ENCODE measurements at places on chromosomes 4 and X.

DNA sequence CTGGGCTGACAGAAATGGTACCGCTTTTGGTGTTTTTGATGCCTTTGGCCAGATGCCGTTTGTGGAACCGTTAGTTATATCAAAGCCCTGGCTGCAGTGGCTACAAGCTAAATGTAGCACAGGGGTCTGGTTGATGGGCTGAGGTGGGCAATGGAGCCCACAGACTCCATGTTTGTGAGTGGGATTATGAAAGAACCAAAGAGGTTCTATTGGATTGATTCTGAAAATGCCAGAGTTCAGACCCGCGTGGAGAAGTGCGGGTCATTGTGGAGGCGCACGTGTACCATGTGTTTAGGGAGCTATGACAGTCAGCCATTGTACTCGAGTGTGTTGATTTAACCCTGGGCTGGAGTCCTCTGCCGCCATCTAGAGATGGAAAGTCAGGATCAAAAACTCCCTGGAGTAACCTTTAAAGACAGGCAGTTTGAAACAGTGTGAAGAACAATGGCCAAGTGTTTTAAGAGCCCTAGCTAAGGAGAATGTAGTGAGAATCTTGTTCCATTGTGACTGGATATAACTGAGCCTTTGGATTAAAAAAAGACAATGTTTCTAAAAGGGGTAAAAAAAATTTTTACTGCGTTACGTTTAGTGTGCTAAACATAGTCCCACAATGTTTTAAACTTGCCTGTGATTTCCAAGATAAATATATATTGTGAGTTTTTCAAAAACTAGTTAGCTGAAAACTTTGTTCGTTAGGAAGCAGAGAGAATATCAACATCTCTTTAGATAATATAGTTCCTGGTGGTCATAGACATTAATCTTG, 12.7 kb downstream of the ART3 start:
- DNase-seq: no peak

GRCh38 chr4:127775843-127776242, 6.3 kb upstream of the HSPA4L start:
- DNase-seq: no peak

DNA sequence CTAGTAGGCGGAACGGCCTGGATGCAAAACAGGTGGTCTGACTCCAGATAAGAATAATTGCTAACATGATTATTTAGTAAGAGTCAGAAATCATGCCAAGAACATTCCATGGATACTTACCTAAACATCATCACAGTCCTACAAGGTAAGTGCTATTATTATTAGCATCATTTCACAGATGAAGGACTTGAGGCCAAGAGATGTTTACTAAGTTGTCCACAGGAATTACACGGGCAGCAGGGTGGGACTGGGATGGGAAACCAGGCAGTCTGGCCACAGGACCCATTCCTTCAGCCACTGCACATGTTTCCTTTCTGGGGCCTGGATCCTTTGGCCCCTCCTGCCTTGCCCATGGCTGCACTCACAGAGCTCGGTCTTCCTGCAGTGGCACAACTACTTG, 48.3 kb downstream of the ANAPC4 start:
- no peak for DNase-seq

GRCh38 chr4:124515591-124515990, 196.9 kb downstream of the ANKRD50 start:
- no peak for DNase-seq

- no peak for DNase-seq
Observed at GRCh38 chrX:264634-265455, 16.3 kb upstream of the PLCXD1 start.

- no peak for DNase-seq
Observed at GRCh38 chrX:139202742-139203420, 327.7 kb upstream of the F9 start.

- no peak for DNase-seq
Observed at GRCh38 chr4:93918856-93919255, 90.3 kb downstream of the ATOH1 start.

DNA sequence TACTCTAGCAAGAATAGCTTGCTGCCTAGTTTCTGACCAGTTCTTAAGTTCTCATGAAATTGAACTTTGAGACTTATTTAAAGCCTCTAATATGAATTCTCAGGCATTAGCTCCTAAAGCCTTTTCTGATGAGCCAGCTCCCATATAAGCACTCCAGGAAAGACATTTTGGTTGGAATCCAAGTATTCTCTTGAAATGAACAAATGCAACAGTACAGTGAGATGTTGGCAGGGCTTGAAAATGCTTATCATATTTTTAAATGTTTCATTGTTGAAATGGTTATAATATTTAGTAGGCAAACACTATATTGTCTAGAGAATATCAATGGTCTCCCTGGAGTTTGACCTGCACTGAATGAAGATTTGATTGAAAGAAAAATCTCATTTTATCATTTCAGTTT, 240.3 kb downstream of the ANK2 start:
- DNase-seq: no peak

- no peak for DNase-seq
Observed at GRCh38 chr4:164251257-164251656, 502.7 kb upstream of the SMIM31 start.

- DNase-seq: no peak
Observed at GRCh38 chr4:140695483-140695882, 60.7 kb downstream of the TBC1D9 start.

- no peak for DNase-seq
Observed at GRCh38 chrX:23668335-23668734, 1.0 kb downstream of the PRDX4 start.
